Femur (tissue), 1 donor: ENCODE measurements at places on chromosomes 3 and 15.

DNA sequence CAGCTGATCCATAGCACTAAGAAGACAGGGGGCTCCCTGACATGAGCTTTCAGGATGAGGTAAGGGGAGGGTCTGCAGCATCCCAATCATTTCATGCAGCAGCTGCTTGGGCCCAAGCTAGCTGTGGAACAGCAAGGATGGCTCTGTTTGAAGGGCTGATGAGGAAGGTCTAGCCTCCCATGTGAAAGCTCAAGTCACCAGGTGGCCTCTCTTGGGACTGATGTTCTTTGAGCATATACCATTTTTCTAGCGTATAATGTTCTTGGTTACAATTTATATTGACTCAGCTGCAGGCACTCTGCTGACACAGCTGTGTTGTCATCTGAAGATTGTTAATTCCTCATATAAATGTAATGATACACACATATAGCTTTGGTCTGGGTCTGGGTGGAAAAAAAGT, 87.0 kb downstream of the CD200R1L start:
- no peak for DNase-seq

- DNase-seq, result no peak
Measured at GRCh38 chr3:69785769-69786320, 46.6 kb downstream of the MITF start.

- DNase-seq, result peak; percentile 12
Measured at GRCh38 chr15:78761020-78761419, 50.2 kb downstream of the ADAMTS7 start.

GRCh38 chr15:91710080-91710698, 143.3 kb upstream of the SLCO3A1 start:
- no peak for DNase-seq
